ENCODE measurements at places on chromosomes 11 and 22. TPM values are rescaled to one million over a fixed set of nuclear protein-coding genes. Genes with fewer than 3 reads are reported as not detected.

SCN4B gene
- polyA plus RNA-seq = 5.4 TPM

MYEOV gene
- polyA plus RNA-seq = not detected

TM7SF2 gene
- 17.1 TPM for polyA plus RNA-seq

PATE2 gene
- polyA plus RNA-seq = not detected

ILK gene
- polyA plus RNA-seq = 25.7 TPM

OSM gene
- polyA plus RNA-seq = not detected

SOX6 gene
- 20.2 TPM for polyA plus RNA-seq

C11orf52 gene
- 1.7 TPM for polyA plus RNA-seq

PANX3 gene
- polyA plus RNA-seq = not detected

OR51I1 gene
- polyA plus RNA-seq = not detected

OR8A1 gene
- not detected for polyA plus RNA-seq

SLC16A8 gene
- not detected for polyA plus RNA-seq

TNNT3 gene
- polyA plus RNA-seq = not detected

MYOD1 gene
- polyA plus RNA-seq = not detected

EXT2 gene
- 12.3 TPM for polyA plus RNA-seq

KRTAP5-2 gene
- not detected for polyA plus RNA-seq

SEC14L6 gene
- 1.4 TPM for polyA plus RNA-seq

All from Purkinje cell (primary cell).